MM.1S (cell line): ENCODE measurements at places on chromosomes 6 and 20.
A peak's percentile ranks its signal among the peaks of the same experiment; 100 is the strongest.

DNA sequence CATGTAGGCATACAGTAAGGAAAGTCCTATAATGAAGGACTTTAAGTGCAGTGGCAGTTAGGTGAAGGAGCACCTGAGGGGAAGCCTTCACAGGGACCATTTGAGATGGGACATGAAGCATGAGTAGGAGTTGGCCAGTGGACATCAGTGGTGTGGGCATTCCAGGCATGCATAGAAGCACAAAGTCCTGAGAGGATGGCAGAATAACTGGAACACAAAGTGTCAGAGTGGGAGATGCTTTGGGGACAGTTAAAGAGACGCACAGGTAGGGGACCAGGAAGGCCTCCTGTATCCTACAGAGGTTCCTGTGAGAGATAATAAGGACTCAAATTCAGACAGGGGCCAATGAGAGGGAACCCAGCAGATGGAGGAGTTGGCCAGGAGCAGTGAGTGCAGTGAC, 26.4 kb upstream of the EFHC1 start:
- no peak for DNase-seq

DNA sequence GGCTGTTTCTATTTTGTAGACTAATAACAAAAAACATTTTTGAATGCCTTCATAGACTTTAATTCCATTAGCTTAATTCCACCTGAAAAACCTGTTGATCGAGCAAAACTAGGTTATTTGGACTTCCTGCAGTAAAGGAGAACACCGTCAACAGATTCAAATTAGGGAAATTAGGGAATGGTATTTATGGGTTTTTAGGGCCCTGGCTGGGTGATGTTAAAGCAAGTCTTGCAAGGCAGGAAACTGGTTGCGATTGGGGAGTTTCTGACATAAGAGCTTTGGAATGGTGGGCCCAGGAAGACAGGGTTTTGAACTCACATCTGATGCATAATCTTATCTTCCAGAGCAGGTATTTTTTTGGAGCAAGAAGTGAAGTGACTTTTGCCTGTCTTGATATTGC, 40.1 kb upstream of the TFAP2C start:
- no peak for DNase-seq

DNA sequence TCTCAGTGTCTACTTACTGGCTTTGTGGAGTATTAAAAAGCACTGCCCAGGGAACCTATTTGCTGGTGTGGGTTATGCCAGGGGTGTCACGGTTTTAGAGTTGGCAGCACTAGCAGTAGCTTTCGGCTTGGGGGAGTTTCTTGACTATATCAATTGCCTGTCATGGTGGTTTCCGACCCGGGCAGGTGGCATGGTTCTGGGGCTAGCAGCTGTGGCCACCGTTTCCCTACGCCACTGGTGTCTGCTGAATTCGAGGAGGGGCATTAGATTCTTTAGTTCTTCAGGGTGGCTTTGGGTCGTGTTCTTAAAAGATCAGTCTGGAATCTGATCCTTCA, 55.6 kb upstream of the FOXC1 start:
- no peak for DNase-seq

DNA sequence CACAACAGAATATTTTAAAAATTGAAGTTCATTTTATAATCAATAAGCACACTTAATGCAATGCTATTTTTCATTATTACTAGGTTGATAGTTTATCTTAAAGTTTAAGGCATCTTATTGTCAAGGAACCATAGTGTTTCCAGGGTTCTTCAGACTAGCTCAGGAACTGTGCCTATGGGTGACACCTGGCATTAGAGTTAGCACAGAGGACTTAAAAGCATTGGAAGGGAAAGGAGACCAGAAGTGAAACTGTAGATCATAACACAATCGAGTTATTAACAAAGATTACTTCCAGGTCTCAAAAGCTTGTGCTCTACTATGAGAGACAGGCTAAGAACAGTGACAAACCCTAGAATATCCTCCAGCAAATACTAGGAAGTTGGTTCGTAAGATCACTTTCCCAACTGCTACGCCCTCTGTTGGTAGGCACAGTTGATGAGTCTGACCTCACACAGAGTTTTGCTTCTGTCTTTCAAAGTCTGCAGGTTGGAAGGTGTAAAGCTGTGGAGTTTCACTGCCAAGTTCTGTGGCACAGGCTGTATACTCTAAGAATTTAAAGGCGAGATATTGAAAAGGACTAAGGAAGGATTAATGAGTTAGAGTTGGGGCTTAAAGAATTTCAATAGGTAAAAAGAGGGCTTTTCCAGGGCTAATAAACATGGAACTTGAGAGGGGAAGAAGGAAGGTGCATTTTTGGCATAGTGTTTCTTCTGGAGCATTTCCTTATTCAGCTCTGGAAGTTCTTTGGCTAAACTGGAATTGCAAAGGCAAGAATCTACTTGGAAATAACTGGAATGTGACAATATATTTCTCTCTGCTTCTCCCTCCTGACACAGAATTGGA, 531.3 kb upstream of the JAG1 start:
- DNase-seq = peak; percentile 67
